ENCODE measurements at places on chromosomes 7 and 10.

- DNase-seq = no peak
Measured at GRCh38 chr7:94874036-94874785, 33.2 kb upstream of the PPP1R9A start.

DNA sequence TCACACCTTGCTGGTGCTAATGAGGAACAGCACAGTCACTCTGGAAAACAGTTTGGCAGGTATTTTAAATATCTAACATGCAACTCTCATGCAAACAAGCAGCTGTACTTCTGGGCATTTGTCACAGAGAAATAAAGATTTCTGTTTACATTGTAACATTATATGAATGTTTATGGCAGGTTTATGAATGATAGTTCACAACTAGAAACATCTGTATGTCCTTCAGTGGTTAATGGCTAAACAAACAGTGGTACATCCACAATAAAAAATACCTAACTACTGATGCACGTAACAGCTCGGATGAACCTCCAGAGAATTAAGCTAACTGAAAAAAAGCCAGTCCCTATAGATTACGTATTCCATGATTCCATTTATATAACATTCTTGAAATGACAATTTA lies 109.6 kb downstream of the GPR37 start:
- DNase-seq = no peak

DNA sequence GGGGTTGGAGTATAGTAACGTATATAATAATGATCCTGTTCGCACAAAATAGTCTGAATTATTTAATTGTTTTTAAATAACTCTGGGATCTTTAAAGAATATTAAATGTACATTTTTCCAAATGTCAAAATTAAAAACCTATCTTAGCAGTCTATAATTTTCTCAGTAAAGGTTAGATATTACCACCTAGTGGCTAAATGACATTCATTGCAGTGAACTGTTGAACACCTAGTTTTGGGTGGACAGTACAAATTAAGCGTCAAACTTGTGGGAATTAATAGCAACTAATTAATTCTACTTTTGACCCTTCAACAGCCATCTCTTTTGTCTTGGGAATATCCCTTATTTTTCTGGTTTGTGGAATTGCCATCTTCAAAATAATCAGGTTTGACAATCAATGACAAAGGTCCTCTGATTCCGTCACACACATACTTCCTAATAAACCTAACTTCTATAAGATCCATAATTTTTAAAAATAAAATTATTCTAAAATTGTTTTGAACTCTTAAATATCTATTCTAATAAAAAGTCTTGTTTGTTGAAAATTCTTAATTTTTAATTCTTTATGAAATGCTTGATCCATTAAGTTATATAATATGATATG lies 165.7 kb downstream of the SEMA3D start:
- DNase-seq = no peak

DNA sequence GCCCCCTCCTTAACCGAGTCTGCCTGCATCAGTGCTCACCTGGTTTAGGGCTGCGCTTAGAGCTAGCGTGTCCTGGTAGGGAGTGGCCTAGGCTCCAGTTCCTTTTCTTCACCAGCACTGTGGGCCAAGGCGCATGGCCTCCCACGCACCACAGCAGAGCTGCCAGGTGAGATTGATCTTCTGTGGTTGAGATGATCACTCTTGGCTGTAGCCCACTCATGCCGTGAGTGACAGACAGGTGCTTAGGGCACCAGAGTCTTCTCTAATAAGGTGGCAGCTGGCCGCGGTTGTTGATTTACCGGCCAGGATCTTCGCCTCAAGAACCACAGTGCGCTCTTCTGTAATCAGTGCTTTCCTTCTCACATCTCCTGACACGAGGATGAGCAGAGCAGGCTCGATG lies 157.2 kb upstream of the INSYN2A start:
- no peak for DNase-seq

DNA sequence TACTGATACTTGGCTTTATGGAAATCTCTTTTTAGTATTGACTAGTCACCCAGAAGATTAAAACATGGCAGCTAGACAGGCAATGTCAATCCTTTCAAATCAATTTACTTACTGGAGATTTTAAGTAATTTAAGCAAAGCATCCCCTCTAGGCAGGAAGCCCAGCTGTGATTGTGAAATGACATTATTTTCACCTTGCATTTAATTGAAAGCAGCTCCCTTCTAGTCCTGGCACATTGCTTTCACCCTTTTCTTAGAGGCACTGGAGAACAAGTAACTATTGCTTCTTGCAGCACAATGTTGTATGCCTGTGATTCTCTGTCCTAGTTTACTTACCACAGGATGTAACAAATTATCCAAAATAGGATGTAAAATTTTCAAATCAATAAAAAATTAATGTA lies 13.3 kb downstream of the ST7 start:
- DNase-seq = no peak

DNA sequence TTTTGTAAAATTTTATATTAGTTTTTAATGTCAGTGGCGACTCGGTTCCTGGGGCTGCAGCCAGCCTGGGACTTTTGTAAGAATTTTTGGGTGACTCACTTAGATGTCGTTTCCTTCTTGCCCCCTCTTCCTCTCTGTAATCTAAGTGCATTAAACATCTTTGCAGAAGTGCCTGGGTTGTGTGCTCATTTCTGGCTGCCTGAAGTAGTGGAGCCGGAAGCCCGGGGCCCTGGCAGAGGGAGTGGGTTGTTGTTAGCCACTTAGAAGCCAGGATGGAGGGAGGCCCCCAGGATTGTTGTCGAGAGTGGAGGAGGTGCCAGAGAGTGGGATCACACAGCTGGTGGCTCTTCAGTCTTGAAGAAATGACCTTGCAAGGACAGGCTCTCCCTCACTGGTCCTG lies 11.0 kb upstream of the TRIM8 start:
- DNase-seq = no peak

DNA sequence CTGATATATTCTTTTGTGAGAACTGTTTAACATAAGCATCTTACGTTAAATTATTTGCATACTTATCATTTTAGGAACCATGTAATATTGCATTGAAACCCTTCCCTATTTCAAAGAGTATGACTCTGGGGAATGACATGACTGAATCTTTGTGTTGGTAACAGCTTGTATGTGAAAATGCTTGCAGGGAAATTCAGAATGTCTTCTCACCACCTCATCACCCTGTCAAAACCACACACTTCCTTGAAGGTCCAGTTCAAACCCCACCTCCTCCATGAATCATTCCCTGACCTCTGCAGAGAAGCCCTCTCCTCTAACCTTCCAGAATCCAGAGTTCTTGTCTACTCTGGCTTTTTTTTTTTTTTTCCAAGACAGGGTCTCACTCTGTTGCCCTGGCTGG lies 26.3 kb upstream of the NKX2-3 start:
- no peak for DNase-seq

- DNase-seq = no peak
Measured at GRCh38 chr7:55469271-55469681, 103.0 kb downstream of the VOPP1 start.

GRCh38 chr10:58856508-58857240 lies 319.8 kb upstream of the PHYHIPL start:
- no peak for DNase-seq

- no peak for DNase-seq
Measured at GRCh38 chr10:114250236-114250635, 11.2 kb downstream of the VWA2 start.

GRCh38 chr7:78073609-78074382 lies 275.2 kb downstream of the PHTF2 start:
- no peak for DNase-seq

GRCh38 chr7:99579281-99579955 lies 18.6 kb upstream of the TMEM225B start:
- no peak for DNase-seq

GRCh38 chr7:46421441-46422230 lies 500.6 kb upstream of the IGFBP3 start:
- DNase-seq = no peak

GRCh38 chr10:68315582-68315981 lies 16.3 kb upstream of the HNRNPH3 start:
- DNase-seq = no peak

- no peak for DNase-seq
Measured at GRCh38 chr7:142808461-142808801, 37.7 kb downstream of the PRSS2 start.

GRCh38 chr7:129750501-129750900 lies 139.0 kb downstream of the NRF1 start:
- DNase-seq = no peak

GRCh38 chr7:70733090-70733489 lies 398.9 kb upstream of the GALNT17 start:
- DNase-seq = no peak

DNA sequence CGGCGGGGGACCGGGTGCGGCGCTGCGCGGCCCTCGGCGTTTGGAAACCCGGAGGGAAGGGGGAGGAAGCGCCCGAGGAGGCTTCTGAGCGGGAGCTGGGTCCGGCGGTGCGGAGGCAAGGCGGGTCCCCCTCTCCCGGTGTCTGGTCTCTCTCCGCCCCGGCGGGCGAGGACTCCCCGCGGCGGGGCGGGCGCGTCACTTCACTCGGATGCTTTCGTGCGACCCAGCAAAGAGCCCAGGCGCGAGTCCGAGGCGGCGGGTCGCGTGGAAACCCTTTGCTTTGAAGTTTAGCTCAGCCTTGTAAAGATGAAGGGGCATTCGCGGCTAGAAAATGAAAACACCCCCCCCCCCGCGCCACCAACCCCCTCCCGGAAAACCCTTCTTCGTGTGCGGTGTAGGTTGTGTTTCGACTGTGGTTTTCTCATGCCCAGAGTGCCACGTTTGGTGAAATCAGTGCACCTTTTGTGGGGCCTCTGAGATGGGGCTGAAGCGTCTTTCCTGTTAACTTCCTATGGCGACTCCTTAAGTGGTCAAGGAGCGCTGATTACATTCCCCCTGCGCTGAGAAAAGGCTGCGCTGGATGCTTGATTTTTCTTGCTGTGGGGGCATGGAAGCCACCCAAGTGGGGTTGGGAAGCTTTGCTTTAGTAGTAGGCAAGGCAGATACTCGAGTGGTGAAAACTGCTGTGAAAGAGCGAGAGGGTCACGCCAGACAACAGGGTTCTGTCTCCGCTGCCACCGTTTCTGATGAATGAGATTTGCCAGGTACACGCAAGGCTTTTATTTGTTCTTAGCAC lies 876 bp downstream of the GNAI1 start:
- no peak for DNase-seq

- no peak for DNase-seq
Measured at GRCh38 chr7:112060625-112061024, 145.6 kb downstream of the DOCK4 start.

- DNase-seq = no peak
Measured at GRCh38 chr10:113381416-113381815, 171.4 kb upstream of the HABP2 start.

GRCh38 chr10:45418849-45419675 lies 45.0 kb downstream of the ALOX5 start:
- DNase-seq = peak; percentile 41
